ENCODE measurements at places on chromosomes 6 and 20.

DNA sequence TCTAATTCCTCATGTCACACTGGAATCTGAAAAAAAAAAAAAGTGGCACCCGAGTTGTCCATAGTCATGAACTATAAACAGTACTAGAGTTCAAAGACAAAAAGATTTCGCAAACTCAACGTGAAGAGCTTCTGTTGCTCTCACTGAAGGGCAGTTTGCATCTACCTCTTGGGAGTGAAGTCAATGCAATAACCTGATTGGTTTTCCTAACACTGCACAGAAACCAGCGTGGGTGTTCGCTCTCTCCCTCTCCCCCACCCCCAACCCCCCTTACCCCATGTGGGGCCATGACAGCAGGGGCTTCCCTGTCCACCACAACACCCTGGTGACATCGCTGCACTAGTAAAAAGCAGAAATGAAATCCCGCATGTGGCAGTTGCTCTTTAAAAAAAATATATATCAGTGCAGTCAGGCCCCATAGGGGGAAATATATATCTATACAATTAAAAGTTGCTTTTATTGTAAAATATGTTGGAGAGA, 66.9 kb downstream of the GMPR start:
- DNase-seq: no peak

- DNase-seq: no peak
Observed at GRCh38 chr6:73451223-73452106, 632 bp downstream of the CGAS start.

DNA sequence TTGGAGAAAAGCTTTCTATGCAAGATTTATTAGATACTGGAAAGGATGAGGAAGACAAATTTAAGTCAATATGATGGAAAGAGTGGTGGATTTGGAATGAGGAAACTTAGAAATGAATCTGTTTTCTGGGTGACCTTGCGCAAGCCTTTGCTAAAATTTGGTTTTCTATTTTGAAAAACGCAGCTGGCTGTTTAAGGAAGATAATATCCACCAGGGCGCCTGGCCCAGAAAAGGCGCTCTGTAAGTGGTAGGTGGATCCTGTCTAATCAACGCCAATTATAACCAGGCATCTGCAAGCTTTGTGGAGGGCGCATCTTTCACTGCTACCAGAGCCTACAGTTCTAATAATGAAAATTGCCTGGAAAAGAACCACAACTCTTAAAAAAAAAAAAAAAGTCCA, 398 bp upstream of the SPATS1 start:
- no peak for DNase-seq

DNA sequence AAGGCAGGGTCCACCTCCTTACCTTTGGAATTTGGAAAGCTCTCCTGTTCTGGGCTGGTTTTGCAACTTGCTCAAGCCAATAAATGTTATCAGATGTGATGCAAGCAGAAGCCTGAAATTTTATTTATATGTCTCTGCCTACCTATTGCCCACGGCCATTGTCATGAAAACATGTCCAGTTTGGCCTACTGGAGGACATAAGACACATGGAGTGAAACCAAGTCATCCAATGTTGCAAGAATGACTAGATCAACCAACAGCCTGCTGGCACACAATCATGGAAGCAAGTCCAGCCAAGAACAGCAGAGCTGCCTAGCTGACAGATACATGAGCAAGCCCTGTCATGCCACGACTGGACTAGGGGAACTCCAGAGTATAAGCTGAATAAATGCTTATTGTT, 56.7 kb upstream of the IRAK1BP1 start:
- DNase-seq: no peak

GRCh38 chr6:23647045-23647444, 479.0 kb upstream of the NRSN1 start:
- no peak for DNase-seq

All from activated CD8-positive, alpha-beta memory T cell treated with anti-CD3 and anti-CD28 coated beads for 24 hours (primary cell).